ENCODE measurements at places on chromosomes 3 and 15.
A peak's percentile ranks its signal among the peaks of the same experiment; 100 is the strongest.

- no peak for DNase-seq
Observed at GRCh38 chr3:160065282-160065681, 76.6 kb downstream of the IL12A start.

GRCh38 chr3:12518261-12519028, 26.9 kb downstream of the MKRN2OS start:
- DNase-seq: no peak

DNA sequence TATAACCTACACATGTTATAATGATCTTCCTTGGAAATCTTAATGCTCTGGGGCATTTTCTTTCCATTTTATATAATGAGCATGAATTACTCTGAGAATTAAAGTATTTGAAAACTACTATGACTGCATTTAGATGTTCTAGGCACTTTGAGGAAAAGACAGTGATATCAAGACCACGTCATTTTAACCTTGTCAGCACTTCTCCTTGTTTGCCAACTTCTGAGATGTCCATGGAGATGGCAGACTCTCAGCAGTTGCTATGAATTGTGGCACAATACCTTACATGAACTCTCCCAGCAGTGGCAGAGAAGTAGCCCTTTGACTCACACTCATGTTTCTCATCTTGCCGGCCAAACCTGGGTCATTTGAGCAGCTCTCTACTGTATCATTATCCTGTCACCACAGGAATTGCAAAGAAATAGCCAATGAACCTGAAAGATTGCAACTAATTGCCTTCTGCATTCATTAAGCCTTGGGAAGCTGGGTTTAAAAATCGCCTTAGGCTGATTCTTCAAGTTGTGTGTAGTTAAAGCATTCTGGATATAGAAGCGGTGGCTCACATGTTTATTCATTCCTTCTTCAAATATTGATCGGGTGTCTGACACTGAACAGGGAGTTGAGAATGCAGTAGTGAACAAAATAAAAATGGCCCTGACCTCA, 272.2 kb upstream of the CFAP20DC start:
- no peak for DNase-seq

- DNase-seq: no peak
Observed at GRCh38 chr3:57530071-57530608, 14.0 kb downstream of the DNAH12 start.

GRCh38 chr3:167783781-167784180, 48.3 kb downstream of the SERPINI1 start:
- peak; percentile 27 for DNase-seq

GRCh38 chr3:154794391-154794790, 285.7 kb upstream of the MME start:
- no peak for DNase-seq

- no peak for DNase-seq
Observed at GRCh38 chr3:52176951-52177700, 20.8 kb upstream of the ALAS1 start.

DNA sequence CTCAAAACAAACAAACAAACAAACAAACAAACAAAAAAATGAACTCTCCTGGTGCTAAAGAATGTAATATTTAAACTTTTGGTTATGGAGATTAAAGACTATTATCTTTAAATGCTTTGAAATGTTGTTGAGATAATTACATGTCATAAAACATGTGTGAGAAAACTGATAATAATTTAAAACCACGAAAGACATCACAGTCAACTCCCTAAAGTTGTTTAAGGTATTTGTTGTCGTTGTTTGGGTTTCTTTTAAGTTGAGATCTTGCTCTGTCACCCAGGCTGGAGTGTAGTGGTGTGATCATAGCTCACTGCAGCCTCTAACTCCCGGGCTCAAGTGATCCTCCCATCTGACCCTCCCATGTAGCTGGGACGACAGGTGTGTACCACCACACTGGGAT, 12.0 kb downstream of the EFCAB12 start:
- DNase-seq: no peak

DNA sequence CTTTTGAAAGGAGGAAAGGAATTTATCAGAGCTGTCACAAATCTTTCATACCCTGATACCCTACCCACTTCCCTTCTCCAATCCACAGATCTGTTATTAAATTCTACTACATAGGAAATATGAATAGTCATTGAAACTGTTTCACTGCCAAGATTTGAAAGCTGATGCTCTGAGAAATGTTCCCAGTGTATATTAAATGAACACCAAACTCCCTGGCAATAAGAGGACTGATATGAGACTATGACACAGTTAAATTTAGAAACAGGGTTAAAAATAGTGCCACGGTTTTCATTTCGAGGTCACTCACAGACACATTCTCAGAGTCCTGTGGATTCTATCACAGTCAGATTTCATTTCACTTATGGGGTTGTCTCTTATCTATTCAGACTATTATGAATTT, 27.2 kb upstream of the GBE1 start:
- DNase-seq: no peak

GRCh38 chr3:54985856-54986255, 58.0 kb upstream of the LRTM1 start:
- no peak for DNase-seq

- no peak for DNase-seq
Observed at GRCh38 chr3:197775317-197775716, 15.7 kb upstream of the LRCH3 start.

DNA sequence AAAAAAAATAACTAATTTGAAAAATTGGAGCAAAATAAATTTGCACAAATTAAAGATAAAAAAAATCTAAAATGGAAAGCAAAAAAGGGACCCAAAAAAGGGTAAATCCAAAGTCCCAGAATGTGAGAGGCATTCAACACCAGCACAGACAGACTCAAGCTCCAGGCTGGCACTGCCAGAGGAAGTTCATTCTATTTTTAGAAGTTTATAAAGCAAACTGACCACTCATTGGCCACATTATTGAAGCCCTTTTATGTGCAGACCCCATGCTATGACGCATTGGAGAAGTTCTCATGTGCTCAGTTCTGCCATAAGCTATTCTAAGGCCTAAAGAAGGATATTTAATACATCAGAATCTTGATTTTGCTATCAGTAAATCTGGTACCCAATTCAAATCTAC, 17.6 kb upstream of the BOC start:
- no peak for DNase-seq

DNA sequence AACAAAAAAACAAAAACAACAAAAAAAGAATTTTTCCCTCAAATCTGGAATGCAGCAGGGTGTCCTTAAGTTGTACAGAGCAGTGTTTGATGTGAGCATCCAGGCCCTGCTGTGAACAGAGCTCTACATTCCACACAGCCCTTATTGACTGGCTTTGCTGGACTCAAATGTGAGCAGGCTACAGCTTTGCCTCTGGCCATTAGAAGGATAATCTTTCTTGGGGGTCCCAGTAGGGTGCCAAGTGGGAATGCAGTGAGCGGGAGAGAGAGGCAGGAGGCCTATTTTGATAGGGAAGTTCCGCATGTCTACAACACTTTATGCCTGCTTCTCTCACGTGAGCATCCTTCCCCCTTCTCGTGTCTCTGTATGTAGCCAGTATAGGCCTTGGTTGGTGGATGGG, 34.4 kb upstream of the TPRG1 start:
- DNase-seq: no peak

- DNase-seq: no peak
Observed at GRCh38 chr3:14716591-14716990, 41.6 kb downstream of the C3orf20 start.

- no peak for DNase-seq
Observed at GRCh38 chr3:191343115-191343514, 12.8 kb upstream of the UTS2B start.

- no peak for DNase-seq
Observed at GRCh38 chr3:36488077-36488789, 107.9 kb downstream of the STAC start.

DNA sequence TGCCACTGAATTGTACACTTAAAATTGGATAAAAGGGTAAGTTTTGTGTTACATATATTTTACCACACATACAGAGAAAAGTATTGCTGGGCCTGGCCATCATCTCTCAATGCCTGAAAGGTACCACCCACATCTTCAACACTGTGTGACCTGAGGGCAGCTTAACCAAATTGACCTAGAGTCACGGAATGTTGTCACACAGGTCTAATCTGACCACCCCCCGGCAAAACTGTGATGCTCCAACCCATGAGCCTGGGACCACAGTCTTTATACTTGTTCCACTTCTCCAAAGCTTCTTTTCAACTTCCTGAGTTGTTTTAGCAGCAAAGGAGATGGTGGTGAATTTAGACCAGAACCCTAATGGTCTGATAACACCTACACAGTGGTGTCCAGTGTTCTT, 210.3 kb upstream of the TPM1 start:
- no peak for DNase-seq

DNA sequence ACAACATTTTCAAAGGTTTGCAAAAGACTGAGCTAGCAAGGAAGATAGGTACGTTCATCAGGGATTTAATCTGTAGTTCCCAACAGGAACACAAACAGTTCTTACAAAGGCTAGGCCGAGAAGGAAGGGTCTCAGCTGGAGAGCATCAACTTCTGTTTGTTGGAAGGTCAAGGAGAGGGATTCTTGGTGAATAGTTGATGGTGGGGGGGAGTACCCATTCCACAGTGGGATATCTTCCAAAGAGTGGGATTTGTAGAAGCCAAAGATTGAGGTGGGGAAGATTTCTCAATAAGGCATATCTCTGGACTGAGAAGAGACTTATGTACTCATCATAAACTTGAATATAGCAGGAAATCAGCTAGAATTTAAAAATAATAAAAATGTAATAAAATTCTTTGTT, 231.8 kb downstream of the CHST2 start:
- DNase-seq: no peak

GRCh38 chr15:44719293-44719999, 8.1 kb downstream of the B2M start:
- no peak for DNase-seq

DNA sequence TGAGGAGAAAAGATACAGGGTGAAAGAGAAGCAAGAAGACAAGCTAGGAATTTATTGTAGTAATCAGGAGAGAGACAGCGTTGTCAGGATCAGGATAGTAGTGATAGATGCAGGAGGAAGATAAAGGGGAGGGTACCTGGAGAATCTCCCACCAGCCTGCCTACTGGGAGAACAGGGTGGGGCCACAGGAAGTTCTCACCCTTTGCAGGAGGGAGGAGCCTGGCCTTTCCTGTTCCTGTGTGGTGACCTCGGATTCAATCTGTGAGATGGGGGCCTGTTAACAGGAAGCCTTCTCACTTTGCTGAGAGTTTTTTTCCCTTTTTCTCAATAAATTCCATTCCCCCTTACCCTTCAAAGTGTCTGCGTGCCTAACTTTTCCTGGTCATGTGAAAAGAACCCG, 37.6 kb downstream of the GMPS start:
- DNase-seq: no peak

Measured in C1 segment of cervical spinal cord (tissue), 14 donors.